Progenitor cell of endocrine pancreas (in vitro differentiated cells): ENCODE measurements at places on chromosomes 2 and 18. TPM values are rescaled to one million over a fixed set of nuclear protein-coding genes. Genes with fewer than 3 reads are reported as not detected.

Gene TFCP2L1
- total RNA-seq = 0.78 and 0.86 TPM in 2 replicates

Gene PROM2
- 14.2 and 16.9 TPM in 2 replicates for total RNA-seq

- H3K27ac ChIP-seq = no peak overlapping the region
- DNase-seq = no peak
- peaks cover 20% of the 10 kb centered on the region for H3K27me3 ChIP-seq
Observed at GRCh38 chr2:106868275-106868674, 17.7 kb downstream of the ST6GAL2 start.

GRCh38 chr2:226608451-226608850 lies 191.2 kb downstream of the IRS1 start:
- H3K27ac ChIP-seq = no peak overlapping the region
- DNase-seq = no peak
- no peak overlapping the region for H3K4me3 ChIP-seq
- H3K4me1 ChIP-seq = peaks cover 4% of the 10 kb centered on the region

- DNase-seq = no peak
- H3K27me3 ChIP-seq = no peaks in the 10 kb centered on the region
- no peaks in the 10 kb centered on the region for H3K36me3 ChIP-seq
- H3K4me1 ChIP-seq = peaks cover 19% of the 10 kb centered on the region
- no peak overlapping the region for H3K27ac ChIP-seq
Observed at GRCh38 chr2:228649447-228649846, 468.0 kb upstream of the SPHKAP start.

- DNase-seq = no peak
- no peaks in the 10 kb centered on the region for H3K27me3 ChIP-seq
- peaks cover 14% of the 10 kb centered on the region for H3K4me1 ChIP-seq
- no peak overlapping the region for H3K4me3 ChIP-seq
Observed at GRCh38 chr2:151552287-151552686, 142.6 kb downstream of the RIF1 start.

- peaks cover 22% of the 10 kb centered on the region for H3K4me1 ChIP-seq
- H3K27me3 ChIP-seq = no peaks in the 10 kb centered on the region
- peak overlapping the region; percentile 91 for H3K27ac ChIP-seq
- H3K36me3 ChIP-seq = peaks cover 4% of the 10 kb centered on the region
- peak overlapping the region; percentile 85 for H3K4me3 ChIP-seq
- DNase-seq = no peak
Observed at GRCh38 chr2:202034249-202035088, 814 bp downstream of the FZD7 start.

DNA sequence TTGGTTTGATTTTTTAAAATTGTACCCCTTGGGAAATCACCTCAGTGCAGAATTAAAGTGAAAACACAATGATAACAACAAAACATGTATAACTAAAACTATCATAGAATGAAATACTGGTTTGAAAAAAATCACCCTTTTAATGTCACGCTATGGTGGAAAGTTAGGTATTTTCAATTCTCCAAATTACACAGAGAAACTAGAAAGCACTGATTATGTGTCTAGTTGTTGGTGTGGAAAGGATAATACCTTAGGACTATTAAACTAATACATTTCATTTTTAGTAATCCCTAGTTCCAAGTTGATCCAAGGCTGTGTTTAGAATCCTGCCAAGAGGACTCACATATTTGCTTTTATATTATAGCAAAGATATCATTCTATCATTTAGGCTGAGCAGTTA lies 71.2 kb downstream of the NUP35 start:
- H3K27ac ChIP-seq = no peak overlapping the region
- H3K36me3 ChIP-seq = peaks cover 7% of the 10 kb centered on the region
- DNase-seq = no peak
- no peak overlapping the region for H3K4me3 ChIP-seq
- peaks cover 2% of the 10 kb centered on the region for H3K4me1 ChIP-seq
- no peaks in the 10 kb centered on the region for H3K27me3 ChIP-seq
